ENCODE measurements at places on chromosomes 4 and X. TPM values are rescaled to one million over a fixed set of nuclear protein-coding genes. Genes with fewer than 3 reads are reported as not detected.

The TMEM271 gene
- not detected for total RNA-seq

The PCSK1N gene
- total RNA-seq = 52.0 TPM

The ARMCX1 gene
- 0.51 TPM for total RNA-seq

The ZNF711 gene
- 1.1 TPM for total RNA-seq

The FAM9B gene
- total RNA-seq = not detected

The GRIA3 gene
- not detected for total RNA-seq

The GPR82 gene
- total RNA-seq = not detected

The ATP2B3 gene
- not detected for total RNA-seq

The IL3RA gene
- total RNA-seq = 0.95 TPM

The VCX3B gene
- not detected for total RNA-seq

The OPRPN gene
- total RNA-seq = not detected

The MAD2L1 gene
- 66.3 TPM for total RNA-seq

The TRIM2 gene
- total RNA-seq = 0.91 TPM

The EXOC1L gene
- total RNA-seq = not detected

The CNKSR2 gene
- total RNA-seq = 3.1 TPM

The ATP8A1 gene
- total RNA-seq = 0.03 TPM

The MAGEA1 gene
- total RNA-seq = 0.23 TPM

The XAGE2 gene
- total RNA-seq = not detected

The AFP gene
- 1.3 TPM for total RNA-seq

The RENBP gene
- total RNA-seq = not detected

The STK26 gene
- total RNA-seq = 15.1 TPM

The XAGE1A gene
- total RNA-seq = 60.4 TPM

The EFHC2 gene
- total RNA-seq = 0.26 TPM

The ASB9 gene
- total RNA-seq = 19.7 TPM

The RAB9B gene
- total RNA-seq = not detected

The AR gene
- 2.9 TPM for total RNA-seq

The SAGE1 gene
- total RNA-seq = not detected

The POU3F4 gene
- total RNA-seq = not detected

The DIPK2B gene
- not detected for total RNA-seq

The TLR6 gene
- total RNA-seq = 2.8 TPM
